KG1 (cell line): ENCODE measurements at places on chromosomes 3 and 15.

DNA sequence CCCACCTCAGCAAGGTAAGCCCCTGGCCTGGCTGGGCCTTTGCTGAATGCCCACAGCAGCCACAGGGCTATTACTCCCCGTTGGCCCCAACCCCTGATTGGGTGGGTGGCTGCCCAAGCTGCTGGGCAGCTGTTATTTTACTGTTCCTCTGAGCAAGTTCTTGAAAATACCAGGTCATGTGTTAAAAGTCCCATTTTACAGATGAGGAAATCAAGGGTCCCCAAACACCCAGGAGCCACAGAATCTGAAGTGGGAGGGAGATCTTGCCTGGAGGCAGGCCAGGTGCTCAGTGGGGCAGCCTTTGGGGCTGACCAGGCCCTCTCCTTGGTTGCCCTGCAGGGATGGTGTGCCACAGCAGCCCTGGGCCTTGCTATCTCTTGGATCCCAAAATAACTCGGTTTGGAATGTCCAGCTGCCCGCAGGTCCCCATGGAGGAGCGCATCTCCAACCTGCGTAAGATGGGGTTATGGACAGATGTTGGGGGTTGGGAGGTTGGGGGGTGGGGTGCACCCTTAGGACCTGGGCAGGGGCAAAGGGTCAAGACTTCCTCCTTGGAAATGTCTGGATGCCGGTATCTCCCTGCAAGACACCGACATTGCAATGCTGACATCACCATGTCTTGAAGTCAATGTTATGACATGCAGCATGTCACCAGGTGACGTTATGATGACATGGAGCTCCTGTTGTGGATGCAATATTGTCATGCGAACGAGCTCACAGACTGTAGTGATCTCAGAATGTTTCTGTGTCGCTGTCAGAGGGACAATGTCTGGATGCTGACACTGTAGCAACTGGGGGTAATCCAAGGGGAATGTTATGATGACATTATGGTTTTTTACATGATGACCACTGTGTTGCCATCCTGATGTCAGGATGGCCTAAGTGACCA, 13.3 kb upstream of the CSPG4 start:
- DNase-seq = no peak

GRCh38 chr15:34347951-34348638, 5.0 kb downstream of the NUTM1 start:
- DNase-seq = no peak

DNA sequence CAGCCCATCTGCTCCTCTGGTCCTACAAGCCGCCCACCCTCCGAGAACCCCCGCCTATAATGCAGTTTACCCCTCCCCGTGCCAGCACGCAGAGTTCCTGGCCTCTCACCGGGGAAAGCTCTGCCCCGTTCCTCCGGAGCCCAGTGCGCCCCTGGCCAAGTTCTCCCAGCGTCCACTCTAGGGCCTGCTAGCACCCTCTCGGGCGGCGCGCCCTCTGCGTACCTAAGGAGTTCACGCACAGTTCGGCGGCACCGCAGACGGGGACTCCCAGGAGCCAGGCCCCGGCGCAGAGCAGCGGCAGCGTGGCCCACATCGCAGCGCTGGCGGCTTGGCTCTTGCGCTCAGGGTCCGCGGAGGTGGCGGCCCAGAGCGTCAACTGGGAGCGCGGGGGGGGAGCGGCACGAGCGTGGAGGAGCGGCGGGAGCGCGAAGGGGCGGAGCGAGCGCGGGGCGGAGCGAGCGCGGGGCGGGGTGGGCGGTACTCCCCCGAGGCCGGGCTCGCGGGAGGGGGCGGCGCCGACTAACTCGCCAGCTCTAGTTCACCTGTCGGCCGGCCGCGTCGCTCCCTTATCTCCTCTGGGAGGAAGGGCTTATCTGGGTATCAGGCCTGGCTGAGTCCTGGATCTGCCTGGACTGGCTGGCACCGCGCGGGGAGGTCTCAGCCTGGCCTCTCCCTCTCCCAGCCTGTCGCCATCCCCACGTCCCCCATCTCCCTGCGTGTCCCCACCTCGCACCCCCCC, at the start of gene CTSH:
Gene CTSH (minus strand): TSS at position 378 of the 739 bp plus-strand sequence. CDS start 65 bp downstream, at position 313.
- no peak for DNase-seq

DNA sequence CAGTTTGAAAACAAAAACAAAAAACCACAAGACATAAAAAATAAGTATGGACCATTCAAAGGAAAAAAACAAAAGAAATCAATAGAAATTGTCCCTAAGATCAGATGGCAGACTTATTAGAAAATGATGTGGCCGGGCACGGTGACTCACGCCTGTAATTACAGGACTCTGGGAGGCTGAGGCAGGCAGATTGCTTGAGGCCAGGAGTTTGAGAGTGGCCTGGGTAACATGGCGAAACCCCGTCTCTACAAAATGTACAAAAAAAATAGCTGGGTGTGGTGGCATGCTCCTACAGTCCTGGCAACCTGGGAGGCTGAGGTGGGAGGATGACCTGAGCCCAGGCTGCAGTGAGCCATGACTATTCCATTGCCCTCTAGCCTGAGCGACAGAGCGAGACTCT, 16.6 kb downstream of the SPCS1 start:
- no peak for DNase-seq

GRCh38 chr3:132499071-132499470, 81.8 kb downstream of the DNAJC13 start:
- no peak for DNase-seq

DNA sequence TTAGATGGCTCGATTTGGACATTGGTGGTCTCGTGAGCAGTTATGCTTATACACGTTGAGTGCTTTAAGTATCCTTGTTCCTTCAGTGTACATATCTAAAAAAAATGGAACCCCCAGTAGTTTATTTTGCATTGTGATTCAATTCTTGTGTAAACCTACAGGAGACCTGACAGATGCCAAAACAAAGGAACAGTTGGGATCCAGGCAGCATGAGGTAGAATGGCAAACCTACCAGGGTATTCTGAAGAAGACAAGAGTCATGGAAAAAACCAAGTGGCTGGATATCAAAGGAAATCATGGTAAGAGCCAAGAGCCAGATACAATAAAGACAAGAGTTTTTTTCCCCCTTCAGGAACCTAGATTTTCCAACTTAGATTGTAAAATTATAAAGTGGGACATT, 2.0 kb downstream of the TMEM62 start:
- no peak for DNase-seq

DNA sequence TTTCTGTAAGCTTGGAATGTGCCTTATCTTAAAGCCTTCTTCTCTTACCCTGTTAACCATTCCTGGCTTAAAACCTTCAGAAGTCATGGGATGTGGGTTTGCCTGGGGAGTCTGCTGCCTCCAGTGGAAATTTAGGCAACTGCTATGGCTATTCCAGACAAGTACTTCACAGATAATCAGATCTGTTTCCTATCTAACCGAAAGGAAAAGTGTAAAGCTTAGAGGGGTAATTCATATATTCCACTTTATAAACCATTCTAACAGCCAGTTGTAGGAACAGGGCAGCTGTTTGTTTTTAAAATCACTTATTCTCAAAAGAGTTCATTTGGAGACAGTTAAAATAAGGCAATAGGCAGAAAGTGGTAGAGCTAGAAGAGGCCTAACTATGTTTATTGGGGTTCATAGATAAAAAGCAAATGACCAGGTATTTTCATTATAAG, 219.9 kb downstream of the TCF12 start:
- no peak for DNase-seq

DNA sequence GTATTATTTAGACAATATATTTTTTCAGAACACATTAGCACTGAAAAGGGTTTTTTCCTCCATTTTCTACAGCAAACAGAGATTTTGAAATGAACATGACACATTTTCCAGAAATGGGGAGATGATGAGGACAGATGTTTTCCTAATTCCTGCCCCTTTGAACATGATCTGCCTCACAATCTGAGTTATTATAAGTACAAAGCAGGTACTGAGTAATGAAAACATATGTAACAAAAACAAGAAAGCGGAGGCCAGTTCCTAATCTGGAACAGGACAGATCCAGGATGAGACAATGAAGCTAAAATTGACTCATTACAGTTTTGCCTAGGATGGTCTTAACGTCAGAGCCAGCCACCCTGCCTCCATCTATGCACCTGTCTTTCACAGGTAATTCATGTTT, 642.8 kb upstream of the NR2F2 start:
- no peak for DNase-seq

GRCh38 chr3:36433511-36433910, 53.2 kb downstream of the STAC start:
- no peak for DNase-seq
